ENCODE measurements at places on chromosomes 7 and 10. TPM values are rescaled to one million over a fixed set of nuclear protein-coding genes. Genes with fewer than 3 reads are reported as not detected.

DNA sequence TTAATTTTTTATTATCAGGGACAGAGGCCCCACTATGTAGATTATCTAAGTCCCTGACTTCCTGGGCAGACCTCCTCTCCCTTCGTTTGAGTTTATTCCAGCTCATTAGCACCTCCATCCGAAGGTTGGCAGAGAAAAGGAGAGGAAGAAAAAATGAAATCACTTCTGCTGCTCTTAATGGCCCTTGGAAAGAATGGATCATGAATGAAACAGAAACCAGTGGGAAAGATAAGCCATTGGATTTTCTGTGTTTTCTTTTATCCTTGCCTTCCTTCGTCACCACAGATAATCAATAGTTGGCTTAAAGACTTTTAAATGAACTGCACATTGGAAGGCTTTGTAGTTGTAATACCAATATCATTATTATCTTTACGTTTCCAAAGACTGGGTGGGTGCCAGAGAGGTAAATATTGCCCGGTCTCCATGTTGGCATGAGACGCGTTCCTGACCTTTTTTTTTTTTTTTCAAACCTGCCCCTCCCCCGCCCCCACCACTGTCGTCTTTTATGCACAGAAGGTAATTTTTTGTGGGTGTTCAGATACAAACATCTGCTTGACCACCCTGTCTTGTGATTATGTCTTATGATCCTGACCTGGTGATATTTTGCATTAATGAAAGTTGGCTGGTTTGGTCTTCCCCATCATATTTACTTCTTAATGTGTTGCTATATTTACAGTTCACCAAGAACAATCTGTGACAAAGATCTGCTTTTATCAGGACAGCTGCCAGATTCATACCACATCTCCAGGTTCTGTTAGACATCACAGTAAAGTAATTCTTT lies 116.8 kb downstream of the ARID5B start:
- DNase-seq = peak; percentile 25

GRCh38 chr10:29658984-29659965 lies 24.5 kb upstream of the SVIL start:
- DNase-seq = peak; percentile 99

GRCh38 chr10:30500534-30500933 lies 66.5 kb downstream of the MAP3K8 start:
- DNase-seq = no peak

GRCh38 chr7:5359344-5359743 lies 64.3 kb downstream of the TNRC18 start:
- no peak for DNase-seq

DNA sequence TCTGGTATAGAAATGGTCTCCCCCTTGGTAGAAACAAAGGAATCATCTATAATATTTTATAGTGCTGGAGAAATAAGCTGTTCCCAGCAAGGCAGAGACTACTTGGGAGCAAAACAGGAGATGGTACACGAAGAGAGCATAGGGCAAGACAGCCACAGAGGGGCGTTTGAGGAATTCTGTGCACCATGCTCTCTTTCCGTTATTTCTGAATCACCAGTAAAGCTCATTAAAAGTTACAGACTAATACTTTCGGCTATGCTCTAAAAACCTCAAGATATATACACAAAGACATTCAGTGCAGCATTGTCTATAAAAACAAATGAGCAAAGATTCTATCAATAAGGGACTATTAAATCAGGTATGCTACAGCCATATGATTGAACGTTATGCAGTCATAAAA lies 68.5 kb upstream of the FHIP2A start:
- DNase-seq = no peak

- DNase-seq = no peak
These were observed 85.0 kb downstream of the PLPP4 start for GRCh38 chr10:120541984-120542383.

GRCh38 chr10:93417921-93418320 lies 64.2 kb downstream of the MYOF start:
- no peak for DNase-seq

DNA sequence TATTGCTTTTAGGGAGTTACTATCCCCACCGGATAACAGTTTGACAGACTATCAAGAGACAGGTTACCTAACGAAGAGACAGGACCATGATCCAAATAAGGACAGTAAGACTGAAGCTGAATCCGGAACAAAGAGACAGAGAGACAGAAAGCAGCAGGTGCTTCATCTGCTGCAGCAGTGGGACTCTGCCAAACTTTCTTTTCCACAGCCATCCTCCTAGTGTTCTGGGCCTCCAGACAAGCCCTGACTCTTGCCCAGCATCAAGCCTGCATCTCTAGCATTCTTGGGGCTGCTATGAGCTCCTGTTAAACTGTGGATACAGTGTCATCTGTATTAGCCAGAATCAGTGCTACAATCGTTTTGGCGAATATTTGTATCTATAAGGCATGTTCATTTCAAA lies 761.7 kb downstream of the GRID1 start:
- DNase-seq = no peak

DNA sequence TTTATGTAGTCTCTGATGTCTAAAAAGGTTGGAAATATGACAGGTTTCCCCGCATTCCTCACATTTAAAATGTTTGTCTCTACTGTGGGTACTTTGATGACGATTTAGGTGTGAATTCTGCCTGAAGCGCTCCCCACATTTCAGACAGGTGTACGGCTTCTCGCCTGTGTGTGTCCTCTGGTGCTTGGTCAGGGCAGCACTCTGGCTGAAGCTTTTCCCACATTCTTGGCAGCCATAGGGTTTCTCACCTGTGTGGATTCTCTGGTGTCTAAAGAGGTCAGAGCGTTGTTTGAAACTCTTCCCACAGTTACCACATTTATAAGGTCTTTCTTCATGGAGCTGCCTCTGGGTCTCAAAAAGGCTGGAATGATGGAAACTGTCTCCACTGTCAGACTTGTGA lies 6.3 kb downstream of the ZNF394 start:
- DNase-seq = no peak

- no peak for DNase-seq
These were observed 40.4 kb upstream of the MGMT start for GRCh38 chr10:129426606-129427005.

DNA sequence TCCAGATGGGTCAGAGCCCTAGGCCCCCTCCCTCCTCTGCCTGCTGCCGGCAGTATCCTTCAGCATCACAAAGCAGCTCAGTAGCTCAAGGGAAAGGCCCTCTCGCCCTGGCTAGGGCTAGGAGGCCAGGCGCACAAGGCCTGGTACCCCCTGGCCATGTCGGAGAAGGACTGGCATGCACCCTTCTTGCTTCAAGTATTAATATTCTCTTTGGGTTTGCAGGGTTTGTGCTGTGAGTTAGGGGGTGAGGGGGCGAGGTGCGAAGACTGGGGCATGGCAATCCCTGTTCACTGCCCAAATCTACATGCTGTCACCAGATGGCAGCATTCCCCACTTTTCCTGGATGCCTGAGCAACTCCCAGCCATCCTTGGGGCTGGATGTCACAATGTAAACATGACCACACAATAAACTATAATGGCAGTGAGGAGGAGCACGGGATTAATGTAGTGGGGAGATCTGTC lies 105.2 kb downstream of the NEURL1 start:
- DNase-seq = peak; percentile 66

Gene AOC1
- total RNA-seq = not detected

DNA sequence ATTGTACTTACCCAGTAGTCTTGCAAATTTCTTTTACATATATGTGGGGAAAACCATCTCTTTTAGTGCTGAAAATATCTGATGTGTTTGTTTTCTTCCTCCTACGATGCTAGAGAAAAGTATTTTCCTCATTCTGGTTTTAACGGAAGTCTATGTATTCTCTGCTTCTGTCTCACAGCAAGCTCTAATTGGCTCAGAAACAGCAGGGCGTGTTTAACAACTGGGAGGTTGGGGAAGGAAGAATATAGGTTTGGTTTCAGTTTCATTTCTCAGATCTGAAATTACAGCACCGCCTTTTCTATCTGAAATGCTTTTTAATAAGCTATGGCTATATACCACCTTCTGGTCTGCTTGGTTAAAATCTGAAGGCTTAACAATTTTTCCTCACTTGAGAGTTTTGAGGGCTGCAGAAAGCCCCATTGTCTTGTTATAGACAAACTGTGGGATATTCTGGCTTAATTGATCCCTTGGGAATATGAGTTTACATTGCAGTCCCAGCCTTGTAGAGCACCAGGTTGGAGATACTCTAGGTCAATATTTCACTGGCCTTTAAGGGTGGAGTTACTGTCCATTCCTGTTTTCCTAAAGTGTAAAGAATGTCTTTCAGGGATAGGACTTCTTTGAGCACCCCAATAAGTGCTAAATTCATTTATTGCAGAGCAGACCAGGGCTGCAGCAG lies at the start of gene SAMD9:
TSS of gene SAMD9 (minus strand) at position 128 of the 679 bp plus-strand sequence. CDS start 11,882 bp downstream, outside the sequence.
- peak; percentile 95 for DNase-seq

DNA sequence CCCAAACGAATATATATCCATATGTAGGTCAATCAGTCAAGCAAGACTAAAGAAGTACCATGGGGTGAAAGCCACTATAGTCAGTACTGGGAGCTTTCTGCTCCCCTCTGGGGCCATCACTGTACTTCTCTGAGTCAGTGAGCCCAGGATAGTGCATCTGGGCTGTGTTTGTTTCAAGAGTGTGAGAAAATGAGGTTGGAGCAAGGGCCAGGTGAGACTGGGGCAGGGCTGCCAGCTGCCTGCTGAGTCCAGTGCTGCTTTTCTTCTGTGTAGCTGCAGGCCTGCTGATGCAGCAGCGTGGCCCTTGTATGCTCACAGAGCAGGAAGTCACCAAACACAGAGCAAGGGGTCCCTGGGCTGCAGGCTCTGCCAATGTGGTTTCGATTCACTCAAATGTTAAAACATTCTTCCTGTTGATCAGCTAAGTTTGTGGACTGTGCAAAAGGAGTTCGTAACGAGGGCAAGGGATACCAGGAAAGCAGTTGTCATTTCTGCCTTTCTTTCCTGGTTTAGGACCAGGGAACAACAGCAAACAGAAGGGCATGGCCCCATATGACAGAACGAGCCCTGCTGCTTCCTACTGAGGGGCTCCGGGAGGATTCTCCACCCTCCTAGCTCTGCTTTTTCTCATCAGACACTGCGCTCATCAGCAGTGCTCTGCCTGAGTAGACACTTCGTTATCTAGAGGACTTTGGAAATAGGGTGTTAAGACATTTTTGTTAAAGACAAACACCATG lies 65.4 kb upstream of the TNS3 start:
- DNase-seq = no peak

DNA sequence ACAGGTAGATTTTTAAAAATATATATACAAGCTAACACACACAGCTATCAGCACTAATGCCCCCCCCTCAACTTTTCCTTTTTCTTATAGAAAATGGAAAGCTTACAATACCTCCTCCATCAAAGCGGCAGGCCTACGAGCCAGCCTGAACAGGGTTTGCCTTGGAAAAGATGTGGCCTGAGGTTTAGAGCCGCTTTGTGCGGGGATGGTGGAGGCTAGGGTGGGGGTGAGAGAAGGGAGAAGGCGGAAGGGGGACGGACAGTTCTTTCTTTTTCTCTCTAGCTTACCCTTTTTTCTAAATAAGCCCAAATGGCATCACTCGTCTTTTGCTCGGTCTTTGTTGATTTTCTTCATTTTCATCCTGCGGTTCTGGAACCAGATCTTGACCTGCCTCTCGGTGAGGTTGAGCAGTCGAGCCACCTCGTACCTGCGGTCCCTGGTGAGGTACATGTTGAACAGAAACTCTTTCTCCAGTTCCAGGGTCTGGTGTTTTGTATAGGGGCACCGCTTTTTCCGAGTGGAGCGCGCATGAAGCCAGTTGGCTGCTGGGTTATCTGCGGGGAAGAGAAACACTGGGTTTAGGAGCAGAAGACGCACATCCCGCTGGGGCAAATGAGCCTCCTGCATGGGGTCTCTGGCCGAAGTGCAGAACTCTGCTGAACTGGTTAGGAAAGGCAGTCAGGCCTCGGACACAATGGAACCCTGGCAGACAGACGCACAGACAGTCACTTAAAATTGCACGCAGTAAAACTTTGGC lies 1.9 kb downstream of the HOXA9 start:
- no peak for DNase-seq

GRCh38 chr7:141122736-141123135 lies 48.9 kb downstream of the TMEM178B start:
- DNase-seq = no peak

- DNase-seq = no peak
These were observed 10.9 kb downstream of the PDZD8 start for GRCh38 chr10:117364110-117364960.

- DNase-seq = no peak
These were observed 33.8 kb downstream of the MKI67 start for GRCh38 chr10:128092454-128092853.
